ENCODE measurements at places on chromosomes 6 and 20. TPM values are rescaled to one million over a fixed set of nuclear protein-coding genes. Genes with fewer than 3 reads are reported as not detected.

Gene GGT7
- 25.2 TPM for total RNA-seq

Gene RBBP8NL
- 0.93 TPM for total RNA-seq

Gene C2
- total RNA-seq, result 7.1 TPM

Gene PDE7B
- total RNA-seq, result 13.0 TPM

All from metanephros (tissue), 2 donors.